ENCODE measurements at places on chromosomes 4 and X.

DNA sequence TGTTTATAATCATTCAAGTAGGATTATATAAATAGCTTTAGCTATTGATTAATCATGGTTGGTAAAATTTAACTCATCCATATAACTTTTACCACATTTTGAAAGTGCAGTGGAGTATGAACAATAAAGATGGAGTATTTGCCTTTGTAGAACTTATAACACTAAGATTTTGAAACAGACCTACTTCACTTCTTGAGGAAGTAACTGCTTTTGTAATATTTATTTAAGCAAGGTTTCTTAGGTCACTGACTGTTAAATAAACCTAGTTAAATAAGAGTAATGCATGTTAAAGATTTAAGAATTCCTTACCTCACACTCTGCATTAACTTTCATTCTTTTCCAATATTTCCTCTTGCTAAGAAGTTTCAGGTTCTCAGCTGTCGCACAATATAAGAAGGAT is 242.5 kb downstream of the CFAP299 start:
- DNase-seq = no peak

DNA sequence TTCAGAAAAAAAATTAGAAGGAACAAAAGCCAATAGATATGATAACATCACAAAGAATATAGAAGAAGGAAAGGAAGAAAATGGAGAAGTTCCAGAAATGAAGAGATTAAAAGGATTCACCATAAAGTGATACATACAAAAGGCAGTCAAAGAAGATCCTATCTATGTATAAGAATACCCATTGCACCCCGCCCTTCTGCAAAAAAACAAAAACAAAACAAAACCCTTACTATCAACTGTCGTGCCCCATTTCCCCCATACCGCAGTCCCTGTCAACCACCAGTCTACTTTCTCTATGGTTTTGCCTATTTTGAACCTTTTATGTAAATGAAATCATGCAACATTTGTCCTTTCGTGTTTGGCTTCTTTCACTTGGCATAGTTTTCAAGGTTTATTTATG is 385.6 kb downstream of the PRDM5 start:
- no peak for DNase-seq

- DNase-seq = no peak
These were observed 99.7 kb upstream of the DDIT4L start for GRCh38 chr4:100289946-100290345.

DNA sequence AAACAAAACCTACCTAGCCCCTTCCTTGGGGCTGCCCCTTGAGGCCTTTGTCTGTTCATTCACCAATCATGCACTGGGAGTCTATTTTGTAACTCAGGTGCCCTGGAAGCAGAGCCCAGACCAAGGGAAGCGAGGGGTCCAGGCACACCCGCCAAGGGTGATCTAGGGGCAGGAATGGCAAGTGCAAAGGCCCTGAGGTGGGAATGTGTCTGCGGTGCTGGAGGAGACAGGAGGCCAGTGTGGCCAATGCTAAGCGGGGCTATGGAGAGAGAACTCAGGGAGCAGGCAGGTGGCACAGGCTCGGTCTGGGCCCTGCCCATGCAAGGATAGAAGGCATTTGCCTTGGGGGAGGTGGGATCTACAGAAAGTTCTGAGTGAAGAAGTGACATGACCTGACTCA is 3.5 kb upstream of the SH3BP2 start:
- DNase-seq = no peak

GRCh38 chr4:4408576-4409335 is 21.9 kb downstream of the NSG1 start:
- no peak for DNase-seq

DNA sequence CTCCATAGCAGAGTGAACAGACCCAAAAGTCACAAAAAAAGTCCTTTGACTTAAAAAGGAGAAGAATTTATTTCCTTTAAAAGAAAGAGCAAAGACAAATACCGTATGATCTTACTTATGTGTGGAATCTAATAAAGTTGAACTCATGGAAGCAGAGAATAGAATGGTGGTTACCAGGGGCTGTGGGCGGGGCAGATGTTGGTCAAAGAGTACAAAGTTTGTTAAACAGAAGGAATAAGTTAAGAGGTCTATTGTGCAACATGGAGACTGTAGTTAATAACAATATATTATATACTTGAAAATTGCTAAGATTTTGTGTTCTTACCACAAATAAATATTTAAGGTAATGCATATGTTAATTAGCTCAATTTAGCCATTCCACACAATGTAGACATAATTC is 173.3 kb upstream of the S100G start:
- DNase-seq = no peak

- no peak for DNase-seq
These were observed 674.8 kb downstream of the IQCM start for GRCh38 chr4:149140841-149141240.

DNA sequence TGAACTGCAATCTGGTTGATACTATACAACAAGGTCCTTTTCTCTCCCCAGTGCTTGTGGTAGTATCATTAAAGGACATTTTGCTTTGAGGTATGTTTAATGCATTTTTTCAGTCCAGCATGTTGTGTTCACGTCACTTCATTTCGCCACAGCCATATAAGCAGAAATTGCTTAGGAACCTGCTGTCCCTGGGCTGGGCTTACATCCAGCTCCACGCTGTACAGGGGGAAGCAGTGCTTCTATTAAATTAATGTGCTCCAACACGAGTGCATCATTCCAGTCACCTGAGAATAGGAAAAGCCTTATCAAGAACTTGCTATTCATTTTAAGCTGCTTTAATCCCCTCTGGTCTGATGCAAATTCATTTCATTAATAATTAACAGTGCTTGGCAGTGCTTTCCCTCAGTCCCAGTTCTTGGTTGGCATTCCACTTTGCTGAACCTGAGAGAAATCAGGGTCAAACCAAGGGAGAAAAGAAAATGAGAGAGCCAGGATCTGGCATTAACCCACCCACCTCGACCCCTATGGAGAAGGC is 47.4 kb upstream of the PTCHD1 start:
- no peak for DNase-seq

- DNase-seq = no peak
These were observed 83.8 kb upstream of the GPR34 start for GRCh38 chrX:41604766-41605543.

GRCh38 chr4:77052352-77052751 is 23.4 kb downstream of the CCNI start:
- no peak for DNase-seq

GRCh38 chrX:41449615-41450014 is 2.5 kb downstream of the NYX start:
- DNase-seq = no peak

DNA sequence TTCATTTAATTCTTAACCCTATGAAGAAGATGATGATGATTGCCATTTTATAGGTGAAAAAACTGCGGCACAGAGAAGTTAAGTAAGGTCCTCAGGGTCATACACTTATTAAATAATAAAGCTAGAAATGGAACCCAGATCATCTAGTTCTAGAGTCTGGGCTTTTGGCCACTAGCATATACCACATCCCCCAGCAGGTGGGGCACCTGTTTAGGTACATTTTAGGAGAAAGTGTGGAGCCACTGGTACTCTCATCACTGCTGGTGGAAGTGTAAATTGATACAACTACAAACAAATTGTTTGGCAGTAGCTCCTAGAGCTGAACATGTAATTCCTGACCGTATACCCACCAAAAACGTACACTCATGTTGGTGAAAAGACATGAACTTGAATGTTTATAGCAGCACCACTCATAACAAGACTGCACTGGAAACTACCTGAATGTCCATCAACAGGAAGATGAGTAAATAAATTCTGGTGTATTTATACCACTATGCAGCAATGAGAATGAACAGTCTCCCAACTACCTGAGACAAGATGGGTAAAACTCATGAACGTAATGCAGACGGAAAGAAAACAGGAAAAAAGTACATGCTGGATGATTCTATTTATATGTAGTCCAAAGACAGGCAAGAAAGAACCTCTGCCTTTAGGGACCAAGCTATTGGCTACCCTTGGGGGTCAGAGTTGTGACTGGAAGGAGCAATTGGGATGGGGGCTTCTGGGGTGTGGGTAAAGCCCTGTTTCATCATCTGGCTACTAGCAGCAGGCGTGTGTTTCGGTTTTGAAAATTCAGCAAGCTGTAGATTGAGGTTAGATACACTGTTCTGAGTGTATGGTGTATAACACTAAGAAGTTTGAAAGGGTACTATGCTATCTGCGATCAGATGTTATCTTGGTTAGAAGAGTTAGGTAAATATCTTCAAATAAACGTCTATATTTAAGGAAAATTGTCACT is 72.3 kb upstream of the ADGRG2 start:
- no peak for DNase-seq

DNA sequence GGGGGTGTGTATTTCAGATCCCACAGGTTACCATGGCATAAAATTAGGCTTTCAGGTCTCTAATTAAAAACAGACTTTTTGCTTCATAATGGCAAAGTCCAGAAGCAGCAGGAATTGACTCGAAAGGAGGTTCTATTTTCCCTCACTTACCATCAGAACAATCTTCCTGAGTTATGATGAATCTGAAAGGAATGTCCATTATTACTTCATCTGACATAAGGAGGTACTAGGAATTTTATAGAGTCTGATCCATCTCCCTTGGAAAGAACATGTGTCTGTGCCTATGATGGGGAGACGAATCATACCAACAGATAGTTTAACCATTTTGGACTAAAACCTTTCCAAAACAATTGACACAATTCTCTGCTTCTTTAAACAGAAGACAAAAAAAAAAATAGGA is 206.3 kb upstream of the FGF13 start:
- no peak for DNase-seq

DNA sequence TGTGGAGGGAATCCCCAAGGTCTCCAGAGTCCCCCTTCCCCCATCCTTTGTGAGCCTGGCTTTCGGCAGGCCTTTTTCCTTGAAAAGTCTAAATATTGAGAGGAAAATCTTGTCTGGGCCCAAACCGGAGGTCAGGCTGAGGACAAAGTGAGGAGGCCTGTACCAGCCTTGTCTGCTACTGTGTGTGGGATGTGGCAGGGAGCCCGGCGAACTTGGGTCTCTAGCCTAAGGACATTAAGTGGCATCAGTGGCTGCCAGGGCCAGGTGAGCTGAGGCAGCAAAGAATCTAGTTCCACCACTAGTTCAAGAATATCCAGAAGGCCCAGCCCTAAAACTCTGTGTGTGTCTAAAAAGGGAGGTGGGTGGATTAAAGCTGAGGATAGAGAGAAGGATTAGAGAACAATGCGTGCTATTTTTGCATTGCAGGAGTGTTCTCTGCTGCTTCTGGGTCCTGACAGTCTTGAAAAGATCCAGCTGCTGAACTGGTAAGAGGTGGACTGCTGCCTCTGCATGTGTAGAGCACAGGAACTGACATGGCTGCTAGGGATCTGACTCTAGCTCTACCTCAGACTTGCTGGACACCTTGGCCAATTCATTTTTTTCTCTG is 1.2 kb upstream of the AMER1 start:
- no peak for DNase-seq

- DNase-seq = no peak
These were observed 32.5 kb upstream of the C1QTNF7 start for GRCh38 chr4:15395311-15395710.

DNA sequence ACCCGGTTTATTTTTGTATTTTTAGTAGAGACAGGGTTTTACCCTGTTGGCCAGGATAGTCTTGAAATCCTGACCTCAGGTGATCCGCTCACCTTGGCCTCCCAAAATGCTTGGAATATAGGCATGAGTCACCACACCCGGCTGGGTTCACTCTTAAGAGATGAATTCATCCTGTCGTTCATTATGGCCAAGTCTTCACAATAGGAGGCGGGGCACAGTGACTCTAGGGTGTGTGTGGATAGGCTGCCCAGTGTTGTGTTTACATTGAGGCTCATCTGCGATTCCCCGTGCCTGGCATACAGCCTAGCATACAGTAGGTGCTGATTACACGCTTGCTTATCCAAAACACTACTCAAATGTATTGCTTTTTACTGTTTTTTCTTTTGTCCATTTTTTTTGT is 41.3 kb upstream of the IGFBP7 start:
- DNase-seq = no peak

DNA sequence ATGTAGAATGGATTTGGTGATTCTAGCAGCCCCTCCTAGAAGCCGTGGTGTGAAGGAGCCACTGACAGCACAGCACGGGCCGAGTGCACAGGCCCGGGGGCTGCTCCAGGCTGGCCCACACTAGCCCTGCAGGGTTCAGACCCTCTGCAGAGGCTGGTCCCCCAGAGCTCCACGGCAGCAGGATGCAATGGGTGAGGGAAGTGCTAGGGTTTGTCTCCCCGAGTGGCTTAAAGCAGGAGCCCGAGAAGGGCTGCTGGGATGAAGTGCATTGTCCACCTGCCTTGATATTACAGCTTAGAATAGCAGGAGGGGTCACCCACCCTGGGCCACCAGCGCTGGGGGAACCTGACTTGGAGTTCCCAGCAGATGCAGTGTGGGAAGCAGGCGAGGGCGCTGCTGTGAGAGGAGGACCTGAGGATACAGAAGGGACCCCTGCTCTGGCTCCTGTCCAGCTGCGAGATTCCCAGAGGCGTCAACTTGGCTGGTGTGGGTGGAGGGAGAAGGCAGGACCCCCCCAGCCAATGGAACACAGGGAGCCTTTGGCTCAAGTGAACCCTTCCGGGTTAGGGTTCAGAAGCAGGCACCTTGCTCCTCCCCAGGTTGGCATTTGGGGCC is 30.0 kb downstream of the WDR1 start:
- no peak for DNase-seq

- no peak for DNase-seq
These were observed 101.1 kb downstream of the ENOX2 start for GRCh38 chrX:130801901-130802300.

- DNase-seq = no peak
These were observed 94.7 kb upstream of the NAP1L5 start for GRCh38 chr4:88792268-88792781.

- no peak for DNase-seq
These were observed 45.5 kb upstream of the PBDC1 start for GRCh38 chrX:76127341-76127740.

DNA sequence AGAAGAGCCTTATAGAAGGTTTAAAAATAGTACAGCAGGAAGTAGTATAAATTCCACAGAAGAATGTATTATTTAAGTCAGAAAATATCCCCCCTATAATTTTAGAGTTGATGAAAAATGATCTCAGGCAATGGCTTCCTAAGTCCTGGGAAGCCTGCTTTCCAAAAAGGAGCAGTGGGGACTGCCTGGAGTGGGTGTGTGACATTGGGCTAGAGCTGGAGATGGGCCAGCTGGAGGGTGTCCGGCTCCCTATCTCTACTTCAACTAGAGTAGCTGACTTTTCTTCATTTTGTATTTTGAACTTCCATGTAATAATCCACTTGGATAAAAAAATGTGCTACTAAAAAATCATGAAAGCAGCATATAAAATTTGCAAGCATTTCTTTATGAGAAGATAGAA is 253.9 kb downstream of the ANK2 start:
- DNase-seq = no peak

- no peak for DNase-seq
These were observed 28.5 kb downstream of the EGFL6 start for GRCh38 chrX:13597874-13598273.

DNA sequence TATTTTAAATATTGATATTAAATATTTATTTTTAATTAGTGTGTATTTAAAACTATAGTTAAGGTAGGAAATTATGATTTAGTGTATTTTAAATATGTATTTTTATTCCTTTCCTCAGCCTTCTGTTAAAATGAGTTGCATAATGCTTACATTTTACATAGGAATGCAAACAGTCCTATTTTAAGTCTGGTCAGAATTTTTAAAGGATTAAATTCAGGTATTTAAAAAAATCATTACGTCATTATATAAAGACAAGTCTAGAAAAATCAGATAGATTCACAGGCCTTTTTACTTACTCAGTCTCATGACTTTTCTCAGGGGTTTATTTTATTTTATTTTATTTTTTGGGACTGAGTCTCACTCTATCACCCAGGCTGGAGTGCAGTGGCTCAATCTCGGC is 50.4 kb upstream of the RPA4 start:
- DNase-seq = no peak

Data from NCI-H524 treated with DMSO at 0.1 percent for 48 hours (cell line).